Left lobe of liver (tissue), 2 donors: ENCODE measurements at places on chromosomes 6 and 20.

- DNase-seq: no peak
Observed at GRCh38 chr20:38604873-38605303, 3.3 kb downstream of the ARHGAP40 start.

GRCh38 chr6:129276986-129277385 is 394.0 kb downstream of the LAMA2 start:
- no peak for DNase-seq

- DNase-seq: no peak
Observed at GRCh38 chr6:108694816-108695215, 134.1 kb downstream of the FOXO3 start.

DNA sequence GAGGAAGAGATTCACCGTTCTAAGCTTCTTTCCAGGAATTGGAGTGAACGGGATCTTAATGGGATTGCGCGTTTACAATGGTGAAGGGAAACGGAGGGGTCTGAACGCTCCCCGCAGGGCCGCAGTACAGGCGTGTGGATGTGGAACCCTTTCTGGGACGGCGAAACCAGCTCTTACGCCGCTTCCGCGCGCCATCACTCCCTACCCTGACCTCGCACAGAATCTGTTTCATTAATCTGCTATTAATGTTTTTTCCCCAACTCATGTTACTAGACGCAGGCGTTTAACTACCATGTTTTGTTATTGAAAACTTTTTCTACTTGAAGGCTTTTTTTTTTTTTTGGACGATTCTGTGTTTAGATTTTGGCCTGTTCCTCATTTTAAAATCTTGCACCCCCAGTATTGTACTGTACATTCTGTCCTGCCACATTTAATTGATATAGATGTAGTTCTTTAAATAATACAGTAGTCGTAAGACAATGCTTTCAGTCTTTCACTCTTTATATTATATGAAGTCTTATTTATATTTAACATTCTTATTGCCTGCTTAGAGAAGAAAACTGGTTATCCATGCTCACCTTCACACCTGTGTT is 696 bp upstream of the SUPT3H start:
- DNase-seq: no peak
